ENCODE measurements at places on chromosomes 12 and 14. TPM values are rescaled to one million over a fixed set of nuclear protein-coding genes. Genes with fewer than 3 reads are reported as not detected.

Gene CDKN3
- total RNA-seq = 4.4 TPM

Gene GPR68
- not detected for total RNA-seq

Gene AMN
- total RNA-seq = 0.34 TPM

Gene PRICKLE1
- total RNA-seq = 6.4 TPM

Gene LYSET
- total RNA-seq = 15.9 TPM

Gene NXPH4
- 10.5 TPM for total RNA-seq

Gene PAH
- total RNA-seq = not detected

Gene CLEC1B
- not detected for total RNA-seq

Data from glutamatergic neuron (in vitro differentiated cells).